ENCODE measurements at places on chromosomes 11 and 22.
A peak's percentile ranks its signal among the peaks of the same experiment; 100 is the strongest.

GRCh38 chr22:38467904-38468442 lies at the start of gene KDELR3:
Gene KDELR3, plus strand, starts transcription at chr22:38468096. Its CDS starts 138 bp downstream, at chr22:38468234.
- peak; percentile 93 for DNase-seq

DNA sequence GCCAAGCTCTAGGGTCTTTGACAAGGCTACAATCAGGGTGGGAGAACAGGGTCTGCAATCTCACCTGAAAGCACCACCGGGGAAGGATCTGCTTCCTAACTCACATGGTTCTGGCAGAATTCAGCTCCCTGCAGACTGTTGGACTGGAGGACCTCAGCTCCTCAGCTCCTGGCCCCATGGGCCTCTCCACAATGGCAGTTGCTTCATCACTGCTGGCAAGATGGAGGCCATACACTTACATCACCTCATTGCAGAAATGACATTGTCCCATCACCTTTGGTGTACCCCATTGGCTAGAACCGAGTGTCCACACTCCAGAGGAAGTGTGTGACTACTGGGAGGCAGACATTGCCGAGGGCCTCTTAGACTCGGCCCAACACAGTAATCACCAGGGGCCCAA lies 20.9 kb upstream of the MPPED1 start:
- DNase-seq = no peak

DNA sequence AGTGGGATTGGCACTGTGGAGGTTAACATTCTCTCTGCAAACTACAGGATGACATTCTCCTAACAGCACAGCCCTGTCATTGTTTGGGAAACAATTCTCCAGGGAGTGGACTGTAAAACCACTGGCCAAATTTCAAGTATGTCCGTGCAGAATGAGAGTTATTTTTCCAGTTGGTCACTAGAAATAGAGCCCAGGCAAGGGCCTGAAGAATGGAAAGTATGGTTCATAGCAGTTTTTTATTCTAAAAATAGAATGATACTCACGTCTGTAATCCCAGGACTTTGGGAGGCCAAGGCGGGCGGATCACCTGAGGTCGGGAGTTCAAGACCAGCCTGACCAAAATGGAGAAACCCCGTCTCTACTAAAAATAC lies 39.0 kb upstream of the CD44 start:
- DNase-seq = no peak

GRCh38 chr11:122317305-122317704 lies 201.3 kb upstream of the BLID start:
- no peak for DNase-seq

GRCh38 chr22:38611559-38611958 lies 41.6 kb upstream of the DMC1 start:
- no peak for DNase-seq

DNA sequence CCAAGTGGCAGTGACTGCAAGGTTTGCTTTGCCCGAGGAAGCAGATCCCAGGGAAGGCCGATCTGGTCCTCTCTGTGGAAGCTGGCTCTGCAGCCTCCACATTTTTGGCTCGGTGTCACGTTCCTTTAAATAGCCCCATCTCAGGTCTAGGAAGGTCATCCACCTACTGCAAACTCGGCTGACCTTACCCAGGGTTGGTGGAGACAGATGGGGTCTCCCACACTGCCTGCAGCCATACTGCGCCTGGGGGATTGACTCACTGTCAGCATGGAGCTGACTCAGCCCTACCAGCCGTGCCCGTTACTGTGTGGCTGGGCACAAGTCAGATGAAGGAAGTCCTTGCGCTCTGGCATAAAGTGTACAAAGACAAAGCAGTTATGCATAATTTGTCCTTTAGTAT lies 16.9 kb downstream of the CDPF1 start:
- DNase-seq = peak; percentile 81

GRCh38 chr22:33923033-33923432 lies 2.8 kb upstream of the LARGE1 start:
- DNase-seq = no peak

DNA sequence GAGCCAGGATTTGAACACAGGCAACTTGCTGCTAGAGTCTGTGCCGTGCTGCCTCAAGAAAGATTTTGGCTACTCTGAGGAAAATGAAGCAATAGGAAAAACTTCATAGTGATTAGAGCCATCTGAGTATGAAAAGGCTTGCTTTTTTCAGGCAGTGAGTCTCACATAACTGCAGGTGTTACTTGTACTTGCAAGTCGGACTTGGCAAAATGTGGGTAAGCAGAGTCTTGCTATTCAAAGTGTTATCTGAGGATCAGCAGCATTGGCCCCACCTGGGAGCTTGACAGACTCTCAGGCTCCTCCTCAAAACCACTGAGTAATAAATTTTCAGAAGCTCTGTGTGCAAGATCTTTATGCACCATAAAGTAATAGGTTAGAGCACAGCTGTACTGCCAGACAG lies 18.1 kb downstream of the RNF141 start:
- no peak for DNase-seq

DNA sequence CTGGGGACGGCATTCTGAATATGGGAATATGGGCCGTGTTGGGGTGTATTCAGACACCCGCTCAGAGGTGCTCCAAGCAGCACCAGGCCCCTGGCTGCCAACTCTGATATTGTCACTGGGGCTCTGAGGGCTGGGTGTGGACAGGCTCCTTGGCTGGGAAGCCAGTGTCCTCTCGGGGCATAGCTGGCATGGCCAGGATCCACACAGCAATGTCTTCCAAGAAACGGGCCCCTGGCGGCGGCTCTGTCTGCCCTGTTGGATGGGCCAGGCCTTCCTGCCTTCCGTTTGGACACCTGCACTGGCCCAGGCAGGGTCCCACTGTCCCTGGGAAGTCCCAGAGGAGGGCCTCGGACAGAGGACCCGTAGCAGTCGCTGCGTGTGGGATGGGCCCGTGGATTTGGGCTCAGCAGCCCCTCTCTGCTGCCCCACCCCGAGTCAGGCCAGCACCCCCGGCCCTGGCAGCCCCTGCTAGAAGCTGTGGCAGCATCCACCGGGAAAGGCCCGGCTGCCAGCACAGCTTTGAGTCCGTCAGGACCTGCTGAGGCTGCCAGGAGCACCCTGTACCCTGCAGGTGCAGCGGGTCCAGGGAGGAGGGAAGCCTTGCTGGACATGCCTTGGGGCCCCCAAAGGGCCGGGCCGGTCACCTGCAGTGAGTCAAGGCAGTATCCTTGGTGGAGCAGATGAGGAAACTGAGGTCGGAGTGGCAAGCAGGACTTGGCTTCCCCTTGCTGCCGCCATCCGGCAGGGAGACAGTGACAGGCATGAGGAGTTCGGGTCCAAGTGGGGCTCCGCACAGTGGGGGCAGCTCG lies 4.1 kb downstream of the PANX2 start:
- DNase-seq = no peak

- DNase-seq = no peak
Observed at GRCh38 chr11:87398931-87399330, 361.2 kb downstream of the TMEM135 start.

DNA sequence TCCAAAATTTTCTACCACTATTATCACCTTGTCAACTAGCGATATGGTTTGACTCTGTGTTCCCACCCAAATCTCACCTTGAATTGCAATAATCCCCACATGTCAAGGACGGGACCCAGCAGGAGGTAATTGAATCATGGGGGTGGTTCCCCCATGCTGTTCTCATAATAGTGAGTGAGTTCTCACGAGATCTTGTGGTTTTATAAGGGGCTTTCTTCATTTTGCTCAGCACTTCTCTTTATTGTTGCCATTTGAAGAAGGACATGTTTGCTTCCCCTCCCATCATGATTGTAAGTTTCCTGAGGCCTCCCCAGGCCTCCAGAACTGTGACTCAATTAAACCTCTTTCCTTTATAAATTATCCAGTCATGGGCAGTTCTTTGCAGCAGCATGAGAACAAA lies 73.5 kb upstream of the ZC3H12C start:
- no peak for DNase-seq

DNA sequence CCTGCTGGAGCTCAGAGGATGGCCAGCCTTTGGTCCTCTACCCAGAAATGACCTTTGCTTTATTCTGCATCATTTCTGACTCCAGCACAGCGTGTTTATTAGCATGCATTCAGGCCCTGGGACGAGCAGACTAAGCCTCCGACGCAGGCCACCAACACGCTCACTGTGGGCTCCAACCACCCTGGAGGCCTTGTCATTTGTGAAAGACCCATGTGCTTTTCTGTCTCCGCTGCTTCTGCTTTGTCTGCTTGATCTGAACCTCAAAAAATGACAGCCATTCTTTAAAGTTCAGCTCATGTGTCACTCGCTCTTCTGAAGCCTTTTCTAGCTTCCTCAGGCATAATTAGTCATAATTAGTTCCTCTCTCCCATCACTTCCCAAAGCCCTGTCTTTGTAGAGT lies 109.1 kb upstream of the TIMP3 start:
- DNase-seq = no peak

- DNase-seq = no peak
Observed at GRCh38 chr11:99020352-99021225, at the start of gene CNTN5. Gene CNTN5, plus strand, starts transcription at chr11:99020949.

- DNase-seq = no peak
Observed at GRCh38 chr11:92907671-92908070, 61.8 kb upstream of the MTNR1B start.

DNA sequence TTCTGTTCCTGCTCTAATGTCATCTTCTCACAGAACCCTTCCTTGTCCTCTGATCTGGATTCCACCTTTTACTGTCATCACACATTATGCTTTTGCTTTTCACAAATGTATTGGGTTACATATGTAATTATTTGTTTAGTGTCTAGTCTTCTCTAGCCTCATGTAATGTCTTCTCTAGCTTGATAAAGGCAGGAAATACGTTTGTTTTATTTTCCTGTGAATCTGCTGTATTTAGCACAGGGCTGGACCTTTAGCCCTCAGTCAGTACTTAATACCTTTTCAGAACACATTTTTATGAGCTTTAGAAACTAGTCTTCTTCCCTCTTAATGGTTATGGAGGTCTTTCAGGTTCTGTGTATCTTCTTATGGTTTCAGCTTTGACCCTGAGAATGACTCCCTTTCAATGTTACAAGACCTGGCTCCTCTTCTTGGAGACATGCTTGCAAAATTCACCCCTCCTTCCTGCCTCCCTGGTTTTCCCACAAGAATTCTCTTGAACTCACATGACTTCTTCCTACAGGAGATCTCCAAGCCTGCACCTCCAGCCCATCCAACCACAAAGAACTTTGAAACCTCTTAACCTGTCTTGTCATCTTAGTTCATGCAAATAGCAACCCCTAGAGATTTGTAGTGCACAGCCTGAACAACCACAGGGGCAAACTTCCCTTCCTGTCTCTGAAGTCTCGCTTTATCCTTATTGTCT lies 132.7 kb upstream of the DDI1 start:
- no peak for DNase-seq

DNA sequence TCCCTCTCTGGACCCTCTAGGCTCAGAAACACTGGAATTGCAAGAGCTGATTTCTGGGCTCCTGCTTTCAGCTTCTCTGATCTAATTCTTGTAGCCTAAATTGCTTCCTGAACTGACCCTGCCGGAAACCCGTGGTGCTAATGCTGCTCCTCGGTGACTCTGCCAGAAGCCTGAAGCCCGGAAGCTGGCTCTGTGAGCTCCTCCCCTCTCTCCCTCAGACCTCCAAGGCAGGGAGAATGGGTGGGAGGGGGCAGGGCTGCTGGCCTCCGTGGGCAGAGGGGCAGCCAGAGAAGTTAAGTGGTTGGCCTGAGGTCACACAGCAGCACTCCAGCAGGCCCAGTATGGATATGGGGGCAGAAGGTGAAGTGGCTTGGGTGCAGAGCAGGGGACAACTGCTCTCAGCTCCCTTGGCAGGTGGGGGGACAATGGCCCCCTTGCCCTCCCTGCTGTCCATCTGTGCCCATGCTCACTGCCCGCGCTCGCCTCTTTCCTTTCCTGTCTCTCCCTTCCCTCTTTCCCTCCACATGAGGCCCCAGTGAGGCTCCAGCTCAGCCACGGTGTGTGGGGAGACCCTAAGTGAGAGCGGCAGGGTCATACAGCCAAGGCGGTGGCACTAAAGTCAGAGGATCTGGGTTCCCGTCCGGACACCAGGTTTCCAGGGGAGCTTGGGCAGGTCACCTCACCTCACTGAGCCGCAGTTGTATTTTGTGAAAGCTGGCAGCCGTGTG lies 16.2 kb downstream of the CAPN5 start:
- DNase-seq = peak; percentile 91

- DNase-seq = no peak
Observed at GRCh38 chr11:20933958-20934357, 264.6 kb downstream of the NELL1 start.

- DNase-seq = no peak
Observed at GRCh38 chr11:43245466-43245865, 66.3 kb upstream of the API5 start.

DNA sequence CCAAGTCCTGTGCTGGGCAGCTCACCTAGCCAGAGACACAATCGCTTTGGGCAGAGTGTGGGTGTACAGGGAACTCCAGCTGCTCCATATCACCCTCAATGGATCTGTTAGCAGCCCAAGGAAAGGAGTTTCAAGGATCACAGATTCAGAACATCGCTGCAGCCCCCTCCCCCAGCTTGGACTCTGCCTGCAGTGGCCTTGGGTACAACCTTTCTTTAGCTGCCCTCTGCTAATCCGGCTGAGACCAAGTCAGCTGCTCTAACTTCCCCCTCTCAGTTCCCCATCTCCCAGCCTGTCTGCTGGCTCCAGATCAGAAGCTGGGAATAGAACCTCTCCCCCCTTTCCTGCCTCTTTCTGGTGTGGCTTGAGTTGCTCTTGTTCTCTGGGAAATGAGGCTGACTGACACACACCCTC lies 1.3 kb downstream of the TMEM86A start:
- peak; percentile 59 for DNase-seq

DNA sequence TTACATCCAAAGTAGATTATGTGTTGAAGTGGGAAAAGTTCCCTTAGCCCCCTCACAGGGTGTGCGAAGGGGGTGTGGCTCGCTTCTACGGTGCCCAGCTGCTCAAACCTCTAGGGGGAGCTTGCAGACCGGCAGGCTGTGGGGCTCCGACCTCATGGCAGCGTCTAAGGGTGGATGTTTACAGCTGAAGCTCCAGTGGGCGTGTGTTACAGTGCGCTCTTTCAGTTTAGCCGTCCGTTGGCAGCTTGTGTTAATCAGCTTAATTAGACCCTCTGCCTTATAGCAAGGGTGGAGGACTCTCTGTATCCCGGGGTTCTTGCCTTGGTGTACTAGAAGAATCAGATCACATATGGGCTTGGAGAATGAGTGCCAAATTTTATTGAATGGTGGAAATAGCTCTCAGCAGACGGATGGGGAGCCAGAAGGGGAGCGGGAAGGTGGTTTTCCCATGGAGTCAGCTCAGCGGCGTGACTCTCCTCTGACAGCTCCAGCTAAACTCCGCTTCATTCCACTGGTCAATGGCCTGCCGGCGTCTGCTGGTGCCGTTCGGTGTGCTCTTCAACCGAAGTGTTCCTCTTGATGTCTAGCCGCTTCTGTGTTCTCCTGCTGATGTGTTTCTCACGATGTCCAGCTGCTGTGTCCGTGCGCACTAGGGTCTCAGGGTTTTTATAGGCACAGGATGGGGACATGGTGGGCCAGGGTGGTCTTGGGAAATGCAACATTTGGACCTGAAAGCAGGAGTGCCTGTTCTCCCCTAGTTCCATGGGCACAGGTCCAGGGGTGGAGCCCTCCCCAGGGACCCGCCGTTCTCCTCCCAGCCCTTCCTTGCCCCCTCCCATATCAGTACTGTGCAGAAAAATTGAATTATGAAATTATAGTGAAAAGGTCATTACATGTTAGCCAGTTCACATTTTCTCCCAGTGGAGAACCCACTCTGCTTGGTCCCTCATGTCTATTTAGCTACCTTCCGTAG lies 28.6 kb upstream of the OR10G7 start:
- DNase-seq = no peak

- no peak for DNase-seq
Observed at GRCh38 chr22:27113211-27113635, 455.8 kb downstream of the MIAT start.
